ENCODE measurements at places on chromosomes 5 and 9. TPM values are rescaled to one million over a fixed set of nuclear protein-coding genes. Genes with fewer than 3 reads are reported as not detected.
A peak's percentile ranks its signal among the peaks of the same experiment; 100 is the strongest.

GRCh38 chr9:35636135-35636876 is 14.4 kb downstream of the SIT1 start:
- DNase-seq, result no peak
- H3K4me3 ChIP-seq, result no peak overlapping the region
- H3K36me3 ChIP-seq, result peaks cover 25% of the 10 kb centered on the region
- H3K4me1 ChIP-seq, result peaks cover 60% of the 10 kb centered on the region
- no peaks in the 10 kb centered on the region for H3K27me3 ChIP-seq
- H3K27ac ChIP-seq, result peak overlapping the region; percentile 87

DNA sequence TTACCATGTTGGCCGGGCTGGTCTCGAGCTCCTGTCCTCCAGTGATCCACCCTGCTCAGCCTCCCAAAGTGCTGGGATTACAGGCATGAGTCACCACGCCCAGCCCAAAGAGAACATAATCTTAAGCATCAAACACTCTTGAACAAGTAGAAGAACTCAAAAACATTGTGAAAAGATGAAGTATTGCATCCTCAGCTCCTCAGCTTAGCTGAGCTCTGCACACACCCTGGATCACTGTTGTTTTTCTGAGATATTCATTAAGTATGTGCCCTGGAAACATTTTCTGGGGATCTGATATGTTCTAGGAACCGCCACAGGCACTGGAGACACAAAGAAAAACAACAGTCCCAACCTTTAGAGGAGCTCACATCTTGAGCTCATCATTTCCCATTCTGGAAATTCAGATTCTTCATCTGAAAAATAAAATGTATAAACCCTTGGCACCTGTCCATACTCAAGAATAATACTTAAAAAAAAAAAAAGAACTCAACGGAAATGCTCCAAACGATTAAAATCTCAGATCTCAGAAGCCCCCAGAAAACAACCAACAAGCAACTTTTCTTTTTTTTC is 62.2 kb upstream of the ZNF462 start:
- H3K4me1 ChIP-seq, result no peaks in the 10 kb centered on the region
- DNase-seq, result no peak
- H3K27me3 ChIP-seq, result no peaks in the 10 kb centered on the region
- H3K36me3 ChIP-seq, result no peaks in the 10 kb centered on the region
- no peak overlapping the region for H3K4me3 ChIP-seq

- peaks cover 20% of the 10 kb centered on the region for H3K27me3 ChIP-seq
- H3K36me3 ChIP-seq, result no peaks in the 10 kb centered on the region
- no peak overlapping the region for H3K27ac ChIP-seq
- peak; percentile 71 for DNase-seq
- peak overlapping the region; percentile 80 for H3K4me3 ChIP-seq
- H3K4me1 ChIP-seq, result peaks cover 6% of the 10 kb centered on the region
Measured at GRCh38 chr9:130680836-130681768, 12.5 kb upstream of the EXOSC2 start.

GRCh38 chr5:125450771-125451170 is 704.3 kb upstream of the ZNF608 start:
- no peaks in the 10 kb centered on the region for H3K27me3 ChIP-seq
- no peaks in the 10 kb centered on the region for H3K4me1 ChIP-seq
- no peak for DNase-seq
- H3K27ac ChIP-seq, result no peak overlapping the region

DNA sequence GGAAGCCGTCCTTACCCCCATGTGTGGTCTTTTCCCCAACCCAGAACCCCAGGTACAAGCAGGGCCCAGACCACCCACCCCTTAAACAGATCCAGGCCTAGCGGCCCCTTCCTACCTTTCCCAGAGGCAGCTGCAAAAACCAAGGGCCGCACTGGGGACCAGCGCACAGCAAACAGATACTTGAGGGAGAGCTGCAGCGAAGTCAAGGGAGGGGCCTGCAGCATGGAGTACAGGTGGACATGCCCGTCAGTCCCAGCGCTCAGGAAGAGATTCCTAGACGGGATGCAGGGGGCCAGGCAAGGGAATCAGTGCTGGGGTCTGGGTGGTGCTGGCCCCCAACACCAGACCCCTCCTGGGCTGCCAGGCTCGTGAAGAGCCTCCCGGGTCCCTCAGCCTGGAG is 22.5 kb downstream of the DYNC2I2 start:
- H3K36me3 ChIP-seq, result peaks cover 11% of the 10 kb centered on the region
- H3K4me3 ChIP-seq, result no peak overlapping the region
- no peaks in the 10 kb centered on the region for H3K27me3 ChIP-seq
- peak overlapping the region; percentile 25 for H3K27ac ChIP-seq
- no peak for DNase-seq
- no peaks in the 10 kb centered on the region for H3K4me1 ChIP-seq

- peaks cover 5% of the 10 kb centered on the region for H3K4me1 ChIP-seq
- no peaks in the 10 kb centered on the region for H3K36me3 ChIP-seq
- H3K27me3 ChIP-seq, result peaks cover 4% of the 10 kb centered on the region
- DNase-seq, result peak; percentile 44
- H3K27ac ChIP-seq, result no peak overlapping the region
Measured at GRCh38 chr5:149434162-149435014, 55.3 kb upstream of the IL17B start.

GRCh38 chr5:97085459-97086181 is 56.8 kb downstream of the LIX1 start:
- H3K27ac ChIP-seq, result no peak overlapping the region
- no peak for DNase-seq
- no peaks in the 10 kb centered on the region for H3K36me3 ChIP-seq
- H3K4me1 ChIP-seq, result peaks cover 11% of the 10 kb centered on the region

GRCh38 chr9:68523367-68523936 is 17.2 kb downstream of the TMEM252 start:
- no peak for DNase-seq
- no peaks in the 10 kb centered on the region for H3K4me1 ChIP-seq
- H3K4me3 ChIP-seq, result no peak overlapping the region
- H3K27ac ChIP-seq, result no peak overlapping the region
- H3K36me3 ChIP-seq, result no peaks in the 10 kb centered on the region

GRCh38 chr9:123356851-123357742 is 1.1 kb downstream of the CRB2 start:
- no peak overlapping the region for H3K27ac ChIP-seq
- DNase-seq, result no peak
- peaks cover 9% of the 10 kb centered on the region for H3K4me1 ChIP-seq
- H3K4me3 ChIP-seq, result no peak overlapping the region
- no peaks in the 10 kb centered on the region for H3K36me3 ChIP-seq
- peaks cover 9% of the 10 kb centered on the region for H3K27me3 ChIP-seq

CCDC69 gene
- total RNA-seq, result 27.5 TPM

GRCh38 chr5:170273968-170274710 is 23.4 kb downstream of the LCP2 start:
- H3K4me1 ChIP-seq, result peaks cover 82% of the 10 kb centered on the region
- DNase-seq, result peak; percentile 52
- H3K4me3 ChIP-seq, result peak overlapping the region; percentile 66
- H3K27me3 ChIP-seq, result no peaks in the 10 kb centered on the region
- peaks cover 79% of the 10 kb centered on the region for H3K36me3 ChIP-seq

GRCh38 chr5:82590112-82590511 is 312.0 kb upstream of the RPS23 start:
- H3K27me3 ChIP-seq, result peaks cover 24% of the 10 kb centered on the region
- no peak overlapping the region for H3K27ac ChIP-seq
- no peak for DNase-seq
- peaks cover 1% of the 10 kb centered on the region for H3K36me3 ChIP-seq

- no peak overlapping the region for H3K4me3 ChIP-seq
- H3K4me1 ChIP-seq, result peaks cover 28% of the 10 kb centered on the region
- H3K27ac ChIP-seq, result no peak overlapping the region
- DNase-seq, result no peak
- no peaks in the 10 kb centered on the region for H3K36me3 ChIP-seq
Measured at GRCh38 chr9:69023650-69024049, 9.7 kb upstream of the PRKACG start.

DNA sequence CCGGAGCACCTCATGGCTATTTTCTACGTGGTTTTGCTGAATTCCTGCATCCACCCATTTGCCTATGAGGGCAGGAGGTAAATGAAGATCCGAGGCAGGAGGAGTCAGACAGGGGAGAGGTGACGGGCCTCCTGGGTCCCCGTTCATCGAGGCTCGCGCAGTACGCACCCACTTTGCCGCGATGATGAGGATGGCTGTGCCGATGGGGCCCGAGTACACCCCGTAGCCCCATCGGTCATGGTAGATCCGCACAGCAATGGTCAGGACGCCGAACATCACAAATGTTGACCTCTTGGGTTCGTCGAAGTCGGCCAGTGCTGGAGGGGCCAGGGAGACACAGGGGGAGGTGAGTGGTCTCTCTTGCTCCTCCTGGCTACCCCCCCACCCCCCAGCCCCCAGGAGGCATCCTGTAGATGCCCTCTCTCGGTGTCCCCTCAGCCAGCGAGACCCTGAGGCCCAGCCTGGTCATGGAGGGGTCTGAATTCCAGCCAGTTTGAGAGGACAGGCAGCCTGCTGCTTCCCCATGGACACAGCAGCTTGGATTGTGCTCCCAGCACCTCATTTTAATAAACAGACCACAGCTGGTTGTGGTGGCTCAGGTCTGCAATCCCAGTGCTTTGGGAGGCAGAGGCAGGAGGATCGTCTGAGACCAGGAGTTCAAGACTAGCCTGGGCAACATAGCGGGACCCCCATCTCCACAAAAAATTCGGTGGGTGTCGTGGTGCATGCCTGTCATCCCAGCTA is 5.9 kb downstream of the MYMK start:
- no peaks in the 10 kb centered on the region for H3K4me1 ChIP-seq
- H3K4me3 ChIP-seq, result no peak overlapping the region
- H3K27ac ChIP-seq, result no peak overlapping the region
- H3K27me3 ChIP-seq, result no peaks in the 10 kb centered on the region

HTR4 gene
- not detected for total RNA-seq

- no peak overlapping the region for H3K27ac ChIP-seq
- no peak overlapping the region for H3K4me3 ChIP-seq
- peaks cover 6% of the 10 kb centered on the region for H3K27me3 ChIP-seq
- no peak for DNase-seq
- H3K36me3 ChIP-seq, result no peaks in the 10 kb centered on the region
- H3K4me1 ChIP-seq, result no peaks in the 10 kb centered on the region
Measured at GRCh38 chr5:31730139-31730538, 91.2 kb downstream of the PDZD2 start.

GRCh38 chr5:15637886-15638285 is 137.9 kb downstream of the FBXL7 start:
- no peak for DNase-seq
- H3K4me3 ChIP-seq, result no peak overlapping the region
- no peaks in the 10 kb centered on the region for H3K36me3 ChIP-seq
- no peak overlapping the region for H3K27ac ChIP-seq
- H3K27me3 ChIP-seq, result no peaks in the 10 kb centered on the region

DNA sequence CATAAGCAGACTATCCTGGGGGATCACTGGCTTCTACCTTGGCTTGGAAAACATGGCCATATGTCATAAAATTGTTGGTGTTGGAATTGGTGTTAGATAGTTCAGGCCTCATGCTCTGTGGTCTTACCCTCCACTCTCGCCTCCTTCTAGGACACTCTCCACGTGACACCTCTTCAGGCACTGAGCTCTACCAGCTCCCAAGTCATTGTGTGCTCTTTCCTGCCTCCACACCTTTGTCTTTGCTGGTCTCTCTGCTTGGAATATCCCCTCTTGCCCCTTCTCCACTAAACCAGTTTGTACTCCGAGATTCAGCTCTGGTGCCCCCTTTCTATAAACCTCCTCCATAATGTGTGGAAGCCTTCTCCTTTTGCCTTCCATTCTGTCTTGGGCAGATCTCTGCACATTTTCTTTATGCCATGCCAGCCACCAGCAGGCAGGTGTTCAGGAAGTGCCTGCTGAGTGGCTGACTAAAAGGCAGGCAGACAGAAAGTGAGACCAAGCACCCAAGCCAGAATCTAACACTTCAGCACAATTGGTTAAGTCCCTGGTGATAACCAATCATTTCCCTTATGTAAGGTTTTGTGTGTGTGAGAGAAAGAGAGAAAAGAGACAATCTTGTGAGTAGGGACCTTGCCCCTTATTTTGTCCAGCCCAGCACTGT is 37.7 kb downstream of the SAR1B start:
- no peaks in the 10 kb centered on the region for H3K36me3 ChIP-seq
- peaks cover 8% of the 10 kb centered on the region for H3K4me1 ChIP-seq
- no peak overlapping the region for H3K27ac ChIP-seq
- no peaks in the 10 kb centered on the region for H3K27me3 ChIP-seq
- DNase-seq, result no peak

DNA sequence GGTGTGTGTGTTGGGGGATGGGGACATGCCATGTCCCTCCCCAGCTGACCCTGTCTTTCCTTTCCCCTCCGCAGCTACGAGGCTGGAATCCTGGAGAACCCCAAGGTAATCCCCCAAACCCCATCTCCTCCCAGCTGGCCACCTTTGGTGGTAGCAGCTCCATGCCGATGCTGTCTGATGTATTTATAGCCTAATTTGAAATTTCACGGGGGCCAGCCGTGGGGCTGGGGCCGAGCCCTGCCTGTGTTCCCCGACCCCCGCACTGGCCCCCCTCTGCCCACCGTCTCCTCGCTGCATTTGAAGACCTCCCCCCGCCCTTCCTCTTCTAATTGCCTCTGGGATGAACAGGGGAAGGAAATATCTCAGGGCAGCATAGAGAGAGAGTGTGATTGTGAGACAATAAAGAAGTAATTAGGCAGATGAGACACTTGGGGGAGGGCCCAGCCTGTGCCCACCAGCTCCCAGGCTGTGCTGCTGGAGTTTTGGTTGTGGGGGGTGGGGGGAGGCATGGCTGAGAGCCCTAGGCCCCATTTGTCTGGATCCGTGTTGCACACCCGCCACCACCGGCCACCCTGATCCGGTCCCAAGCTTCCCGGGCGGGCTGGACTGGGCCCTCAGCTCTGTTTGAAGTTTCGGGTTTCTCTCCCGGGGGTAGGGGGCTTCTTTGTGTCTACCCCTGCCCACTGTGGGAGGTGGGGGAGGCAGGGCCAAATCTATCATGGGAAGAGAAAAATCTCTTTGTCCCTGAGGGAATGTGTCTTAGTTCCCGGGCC is 26.8 kb downstream of the ASS1 start:
- no peaks in the 10 kb centered on the region for H3K36me3 ChIP-seq
- H3K27ac ChIP-seq, result no peak overlapping the region
- H3K4me3 ChIP-seq, result no peak overlapping the region
- no peak for DNase-seq
- H3K27me3 ChIP-seq, result peaks cover 48% of the 10 kb centered on the region

RPL12 gene
- total RNA-seq, result 2,007 TPM

DNA sequence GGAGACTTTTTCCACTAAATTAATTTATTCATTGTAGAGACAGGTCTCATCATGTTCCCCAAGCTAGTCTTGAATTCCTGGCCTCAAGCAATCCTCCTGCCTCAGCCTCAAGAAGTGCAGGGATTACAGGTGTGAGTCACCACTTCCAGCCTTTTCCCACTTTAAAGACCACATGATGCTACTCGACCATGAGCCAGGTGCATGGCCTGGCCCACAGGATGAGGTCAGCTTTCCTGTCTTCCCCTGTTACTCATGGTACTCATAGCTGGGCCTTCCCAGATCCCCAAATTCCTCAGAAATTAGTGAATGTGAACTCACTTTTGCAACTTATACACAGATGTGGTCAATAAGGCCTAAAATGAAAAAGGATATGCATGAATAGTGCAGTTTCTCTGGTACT is 395.9 kb downstream of the SEMA5A start:
- H3K4me1 ChIP-seq, result no peaks in the 10 kb centered on the region
- no peak for DNase-seq
- no peak overlapping the region for H3K27ac ChIP-seq
- no peaks in the 10 kb centered on the region for H3K36me3 ChIP-seq
- H3K4me3 ChIP-seq, result no peak overlapping the region
- H3K27me3 ChIP-seq, result no peaks in the 10 kb centered on the region

- H3K27ac ChIP-seq, result no peak overlapping the region
- no peaks in the 10 kb centered on the region for H3K36me3 ChIP-seq
- no peaks in the 10 kb centered on the region for H3K4me1 ChIP-seq
- no peak for DNase-seq
- H3K27me3 ChIP-seq, result no peaks in the 10 kb centered on the region
- H3K4me3 ChIP-seq, result no peak overlapping the region
Measured at GRCh38 chr5:158773161-158773560, 326.6 kb downstream of the EBF1 start.

GRCh38 chr9:81819155-81819554 is 109.1 kb upstream of the SPATA31D4 start:
- H3K27me3 ChIP-seq, result no peaks in the 10 kb centered on the region
- H3K4me1 ChIP-seq, result peaks cover 12% of the 10 kb centered on the region
- no peak overlapping the region for H3K27ac ChIP-seq
- no peak overlapping the region for H3K4me3 ChIP-seq
